T-helper 17 cell (primary cell): ENCODE measurements at places on chromosomes 7 and 10. TPM values are rescaled to one million over a fixed set of nuclear protein-coding genes. Genes with fewer than 3 reads are reported as not detected.

GRCh38 chr7:139998572-139998971 is 64.2 kb downstream of the PARP12 start:
- peaks cover 2% of the 10 kb centered on the region for H3K36me3 ChIP-seq
- H3K27me3 ChIP-seq = no peaks in the 10 kb centered on the region
- H3K27ac ChIP-seq = no peak overlapping the region
- H3K4me3 ChIP-seq = no peak overlapping the region
- DNase-seq = no peak

GRCh38 chr7:90176195-90176594 is 21.9 kb downstream of the STEAP1 start:
- DNase-seq = no peak
- H3K36me3 ChIP-seq = no peaks in the 10 kb centered on the region
- no peak overlapping the region for H3K4me3 ChIP-seq
- peaks cover 14% of the 10 kb centered on the region for H3K27me3 ChIP-seq
- H3K4me1 ChIP-seq = no peaks in the 10 kb centered on the region

- H3K27ac ChIP-seq = no peak overlapping the region
- no peak overlapping the region for H3K4me3 ChIP-seq
- H3K4me1 ChIP-seq = no peaks in the 10 kb centered on the region
- DNase-seq = no peak
Observed at GRCh38 chr7:120806669-120807068, 51.3 kb downstream of the TSPAN12 start.

DNA sequence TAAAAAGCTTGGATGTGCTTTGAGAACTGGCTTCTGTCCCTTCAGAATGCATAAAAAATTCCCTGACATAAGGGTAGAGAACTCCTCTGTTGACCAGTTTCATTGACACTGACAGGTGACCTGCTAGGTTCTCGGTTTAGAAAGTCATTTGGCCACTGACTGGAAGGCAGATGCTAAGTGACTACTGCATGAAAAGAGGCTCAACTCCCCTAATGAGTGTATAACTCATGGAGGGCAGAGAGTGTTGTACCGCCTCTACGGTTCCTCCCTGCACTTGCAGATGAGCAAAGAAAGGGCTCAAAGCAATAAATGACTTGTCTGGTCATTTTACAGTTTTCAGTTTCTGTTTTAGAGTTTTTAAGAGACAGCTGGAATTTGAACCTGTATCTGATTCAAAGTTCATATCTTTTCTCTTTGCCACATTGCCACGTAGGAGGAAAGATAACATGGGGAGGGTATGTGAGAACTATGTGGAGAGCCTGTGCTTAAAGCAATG is 2.9 kb upstream of the FGL2 start:
- no peak overlapping the region for H3K4me3 ChIP-seq
- DNase-seq = no peak
- peaks cover 23% of the 10 kb centered on the region for H3K4me1 ChIP-seq
- H3K27me3 ChIP-seq = no peaks in the 10 kb centered on the region
- H3K36me3 ChIP-seq = no peaks in the 10 kb centered on the region
- H3K27ac ChIP-seq = no peak overlapping the region

DNA sequence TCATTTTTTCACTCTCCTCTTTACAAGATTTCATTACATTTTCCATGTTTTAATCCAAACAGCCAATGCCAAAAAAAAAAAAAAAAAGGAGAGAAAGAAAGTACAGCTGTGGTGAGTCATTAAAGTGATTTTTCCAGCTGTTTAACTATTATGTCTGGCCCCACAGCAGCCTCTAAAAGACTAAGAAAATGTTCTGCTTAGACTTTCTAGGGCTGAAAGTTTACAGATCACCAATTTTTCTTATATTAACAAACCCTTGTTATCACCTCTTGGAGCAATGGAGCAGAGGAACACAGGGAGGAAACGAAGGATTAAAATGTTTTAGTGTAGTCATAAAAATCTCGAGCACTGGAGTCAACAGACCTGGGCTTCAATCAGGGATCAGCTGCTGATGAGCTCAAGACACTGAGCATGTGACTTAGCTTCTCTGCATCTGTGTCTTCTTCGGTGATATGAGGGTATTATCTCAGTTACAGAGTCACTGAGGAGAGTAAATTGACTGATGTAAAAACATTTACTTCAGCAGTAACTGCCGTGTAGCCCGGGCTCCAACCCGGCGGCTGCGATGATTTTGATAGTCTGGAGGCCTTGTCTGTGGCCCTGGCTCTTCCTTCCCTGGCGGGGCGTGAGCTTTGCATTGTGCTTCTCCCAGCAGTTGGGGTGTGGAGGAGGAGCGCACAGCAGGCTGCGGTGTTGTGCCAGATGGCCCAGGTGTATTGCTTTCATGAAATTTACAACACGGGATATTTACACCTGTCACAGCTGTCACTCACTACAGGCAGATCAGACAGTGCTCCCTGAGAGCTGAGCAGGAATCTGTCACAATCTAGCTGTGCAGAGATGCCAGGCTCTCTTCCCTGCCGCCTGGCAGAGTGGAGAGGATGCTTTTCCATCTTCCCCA is 298.3 kb upstream of the FZD8 start:
- no peaks in the 10 kb centered on the region for H3K27me3 ChIP-seq
- H3K4me1 ChIP-seq = no peaks in the 10 kb centered on the region
- H3K36me3 ChIP-seq = no peaks in the 10 kb centered on the region
- no peak for DNase-seq
- no peak overlapping the region for H3K27ac ChIP-seq

DNA sequence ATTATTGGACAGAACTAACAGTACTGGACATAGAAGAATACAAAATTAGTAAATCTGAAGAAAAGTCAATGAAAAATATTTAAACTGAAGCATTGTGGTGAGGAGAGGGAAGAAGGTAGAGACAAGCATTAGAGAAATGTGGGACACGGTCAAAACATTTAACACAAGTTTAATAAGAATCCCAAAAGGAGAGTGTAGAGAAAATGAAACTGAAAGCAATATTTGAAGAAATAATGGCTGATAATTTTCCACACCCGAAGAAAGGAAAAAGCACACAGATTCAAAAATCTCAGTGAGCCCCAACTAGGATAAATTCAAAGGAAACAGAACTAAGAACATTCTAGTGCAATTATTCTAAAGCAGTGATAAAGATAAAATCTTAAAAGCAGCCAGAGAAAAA is 126.4 kb upstream of the LRRTM3 start:
- H3K27me3 ChIP-seq = no peaks in the 10 kb centered on the region
- H3K4me1 ChIP-seq = no peaks in the 10 kb centered on the region
- DNase-seq = no peak
- no peaks in the 10 kb centered on the region for H3K36me3 ChIP-seq

- H3K4me1 ChIP-seq = peaks cover 7% of the 10 kb centered on the region
- H3K27me3 ChIP-seq = peaks cover 16% of the 10 kb centered on the region
- no peak overlapping the region for H3K27ac ChIP-seq
- H3K4me3 ChIP-seq = no peak overlapping the region
- H3K36me3 ChIP-seq = no peaks in the 10 kb centered on the region
Observed at GRCh38 chr10:8617792-8618191, 563.3 kb downstream of the GATA3 start.

DNA sequence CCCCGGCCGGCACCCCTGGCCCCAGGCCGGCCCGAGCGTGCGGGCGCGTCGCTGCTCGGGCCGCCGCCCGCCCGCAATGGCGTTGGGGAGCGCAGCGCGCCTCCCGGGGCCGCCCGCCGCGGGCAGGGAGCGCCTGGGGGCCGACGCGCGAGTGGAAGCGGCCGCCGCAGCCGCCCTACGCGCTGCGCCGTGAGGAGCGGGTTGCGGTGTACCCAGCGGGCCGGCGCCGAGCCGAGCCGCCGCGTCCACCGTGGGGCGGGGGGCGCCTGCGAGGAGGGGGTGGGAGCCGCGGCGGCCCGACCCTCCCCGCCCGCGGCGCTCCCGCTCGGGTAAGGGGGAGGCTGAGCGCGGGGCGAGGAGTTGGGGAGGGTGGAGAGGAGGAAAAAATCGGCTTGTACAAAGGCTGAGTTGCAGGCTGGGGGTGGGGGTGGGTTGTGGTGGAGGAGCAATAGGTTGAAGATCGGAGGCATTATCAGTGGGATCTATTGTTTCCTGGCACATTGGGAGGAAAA is 473 bp downstream of the PPP1R9A start:
- DNase-seq = no peak
- peak overlapping the region; percentile 68 for H3K4me3 ChIP-seq
- no peak overlapping the region for H3K27ac ChIP-seq
- peaks cover 5% of the 10 kb centered on the region for H3K4me1 ChIP-seq
- no peaks in the 10 kb centered on the region for H3K36me3 ChIP-seq

DNA sequence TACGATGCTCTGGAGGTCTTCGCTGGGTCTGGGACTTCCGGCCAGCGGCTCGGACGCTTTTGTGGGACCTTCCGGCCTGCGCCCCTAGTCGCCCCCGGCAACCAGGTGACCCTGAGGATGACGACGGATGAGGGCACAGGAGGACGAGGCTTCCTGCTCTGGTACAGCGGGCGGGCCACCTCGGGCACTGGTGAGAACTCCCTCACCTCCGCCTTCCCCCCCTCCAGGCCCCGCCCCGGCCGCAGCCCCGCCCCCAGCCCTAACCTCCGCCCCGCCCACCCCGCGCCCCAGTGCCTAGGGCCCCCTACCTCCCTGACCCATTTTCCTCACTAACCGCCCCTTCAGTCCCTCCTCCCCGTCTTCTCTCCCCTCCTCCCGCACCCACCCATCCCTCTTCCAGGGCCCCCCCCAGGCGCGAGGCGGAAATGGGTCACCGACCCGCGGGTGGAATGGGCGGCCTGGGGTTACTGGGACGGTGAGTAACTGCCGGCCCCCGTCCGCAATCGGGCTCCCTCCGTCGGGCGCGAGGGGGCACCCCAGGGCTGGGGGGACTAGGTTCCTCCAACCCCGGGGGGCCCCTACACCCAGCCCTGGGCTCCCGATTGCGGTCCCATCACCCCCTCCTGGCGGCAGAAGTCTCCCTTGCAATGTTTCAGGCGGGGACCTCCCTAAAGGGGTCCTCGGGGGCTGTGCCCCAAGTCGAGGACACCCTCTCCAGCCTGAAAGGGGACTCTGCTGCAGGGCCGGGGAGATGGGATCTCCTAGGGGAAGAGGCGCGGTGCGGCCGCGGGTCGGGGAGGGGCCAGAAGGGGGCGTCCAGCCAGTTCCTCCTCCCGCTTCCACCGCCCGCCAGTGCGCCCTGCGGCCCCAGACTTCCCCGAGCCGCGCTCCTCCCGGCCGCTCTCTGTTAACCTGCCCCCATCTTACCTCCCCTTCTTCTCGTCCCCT is 2.1 kb downstream of the PCOLCE start:
- no peak overlapping the region for H3K27ac ChIP-seq
- H3K4me1 ChIP-seq = peaks cover 20% of the 10 kb centered on the region
- no peaks in the 10 kb centered on the region for H3K27me3 ChIP-seq
- DNase-seq = peak; percentile 51
- no peaks in the 10 kb centered on the region for H3K36me3 ChIP-seq

DNA sequence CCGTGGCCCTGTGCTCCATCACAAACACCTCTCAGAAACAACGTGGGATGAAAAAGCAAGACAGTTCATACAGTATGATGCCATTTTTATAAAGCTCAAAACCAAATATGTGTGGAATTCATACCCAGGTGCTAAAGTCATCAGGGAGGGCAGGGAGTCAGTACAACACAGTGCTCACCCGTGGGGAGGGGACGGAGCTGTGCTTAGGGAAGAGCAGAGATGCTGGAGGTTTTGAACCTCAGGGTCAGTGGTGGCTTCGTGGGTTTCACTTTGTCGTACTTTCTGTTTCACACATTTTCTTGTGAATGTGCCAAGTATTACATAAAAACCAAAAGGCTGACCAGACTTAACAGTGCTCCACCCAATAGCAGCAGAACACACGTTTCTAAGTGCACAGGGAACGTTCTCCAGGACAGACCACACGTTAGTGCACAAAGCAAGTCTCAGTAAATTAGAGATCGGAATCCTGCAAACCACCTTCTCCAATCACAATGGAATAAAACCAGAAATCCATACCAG is 21.2 kb downstream of the ZMIZ2 start:
- DNase-seq = no peak
- H3K36me3 ChIP-seq = peaks cover 3% of the 10 kb centered on the region
- H3K27me3 ChIP-seq = no peaks in the 10 kb centered on the region
- peak overlapping the region; percentile 92 for H3K27ac ChIP-seq
- peak overlapping the region; percentile 68 for H3K4me3 ChIP-seq

DNA sequence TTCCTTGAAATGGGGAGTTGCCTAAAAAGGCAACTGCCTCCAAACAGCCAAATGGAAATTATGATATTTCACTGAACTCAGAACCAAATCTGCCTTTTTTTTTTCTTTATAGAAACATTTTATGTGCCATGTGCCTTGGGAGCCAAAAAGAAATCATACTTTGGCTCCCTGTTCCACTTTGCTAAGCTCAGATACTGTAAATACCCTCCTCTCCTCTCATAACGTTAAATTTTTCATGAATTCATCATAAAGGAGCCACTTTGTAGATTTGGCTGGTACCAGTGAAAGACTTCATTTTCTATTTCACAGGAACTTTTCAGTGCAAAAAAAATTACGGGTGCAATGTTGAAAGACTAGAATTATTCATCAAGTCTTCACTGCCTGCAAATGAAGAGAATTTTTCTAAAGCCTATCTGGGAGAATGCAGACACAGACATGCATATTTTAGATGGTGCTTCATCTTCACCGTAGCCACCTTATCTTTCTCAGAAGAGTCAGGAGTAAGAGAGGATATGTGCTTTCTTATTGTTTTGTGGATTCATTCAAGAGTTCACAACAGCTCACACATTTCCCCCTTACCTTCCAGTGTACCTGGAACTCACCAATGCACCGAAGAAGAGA is 742.3 kb upstream of the GALNT17 start:
- no peaks in the 10 kb centered on the region for H3K27me3 ChIP-seq
- no peak overlapping the region for H3K27ac ChIP-seq
- H3K36me3 ChIP-seq = no peaks in the 10 kb centered on the region
- H3K4me3 ChIP-seq = no peak overlapping the region

GRCh38 chr10:60480865-60481563 is 91.3 kb upstream of the ANK3 start:
- peaks cover 4% of the 10 kb centered on the region for H3K4me1 ChIP-seq
- no peak for DNase-seq
- no peaks in the 10 kb centered on the region for H3K36me3 ChIP-seq
- H3K27ac ChIP-seq = no peak overlapping the region
- no peaks in the 10 kb centered on the region for H3K27me3 ChIP-seq

GRCh38 chr7:158365267-158365666 is 222.4 kb downstream of the PTPRN2 start:
- H3K4me1 ChIP-seq = peaks cover 2% of the 10 kb centered on the region
- no peak for DNase-seq
- peaks cover 24% of the 10 kb centered on the region for H3K27me3 ChIP-seq
- H3K27ac ChIP-seq = no peak overlapping the region

Gene STK31
- total RNA-seq = 0.26 TPM

Gene FAM25A
- total RNA-seq = not detected

Gene PCDH15
- total RNA-seq = not detected

Gene SP8
- not detected for total RNA-seq

Gene WNT8B
- total RNA-seq = not detected

Gene CYP2C19
- total RNA-seq = not detected
